ENCODE measurements at places on chromosomes 6 and 20.

DNA sequence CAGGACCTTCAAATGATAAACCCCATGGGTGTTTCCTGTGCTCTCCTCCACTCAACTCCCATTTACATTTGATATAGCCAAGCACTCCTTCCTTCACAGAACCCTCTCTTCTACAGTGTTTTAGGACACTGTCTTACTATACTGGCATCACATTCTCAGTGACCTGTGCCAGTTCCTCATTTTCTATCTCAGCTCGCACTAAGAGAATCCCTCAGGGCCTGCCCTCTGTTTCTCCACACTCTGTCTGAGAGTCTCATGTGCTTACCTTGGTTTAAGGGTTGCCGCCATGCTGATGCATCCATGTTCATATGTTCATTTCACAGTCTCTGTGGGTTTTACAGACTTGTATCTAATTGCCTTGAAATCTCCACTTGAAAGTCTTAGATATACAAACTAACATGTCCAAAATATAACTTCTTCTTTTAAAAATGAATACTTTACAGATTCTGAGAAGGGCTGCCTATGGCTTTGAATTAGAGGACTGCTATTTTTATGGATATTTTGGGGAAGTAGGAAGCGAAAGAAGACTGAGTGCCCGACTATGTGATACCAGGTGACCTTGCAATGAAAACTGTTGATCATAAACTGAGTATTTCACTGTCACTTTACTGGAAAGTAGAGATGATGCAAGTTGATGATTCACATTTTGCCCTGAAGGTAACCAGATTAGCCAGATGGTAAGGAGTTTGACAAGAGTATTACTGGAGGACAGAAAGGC is 153.1 kb upstream of the SIM1 start:
- DNase-seq: no peak

GRCh38 chr6:87197547-87197946 is 42.2 kb downstream of the ZNF292 start:
- DNase-seq: no peak

- DNase-seq: no peak
Measured at GRCh38 chr6:22732176-22732970, 163.0 kb downstream of the HDGFL1 start.

- DNase-seq: no peak
Measured at GRCh38 chr6:138882369-138883017, 86.6 kb downstream of the ECT2L start.

DNA sequence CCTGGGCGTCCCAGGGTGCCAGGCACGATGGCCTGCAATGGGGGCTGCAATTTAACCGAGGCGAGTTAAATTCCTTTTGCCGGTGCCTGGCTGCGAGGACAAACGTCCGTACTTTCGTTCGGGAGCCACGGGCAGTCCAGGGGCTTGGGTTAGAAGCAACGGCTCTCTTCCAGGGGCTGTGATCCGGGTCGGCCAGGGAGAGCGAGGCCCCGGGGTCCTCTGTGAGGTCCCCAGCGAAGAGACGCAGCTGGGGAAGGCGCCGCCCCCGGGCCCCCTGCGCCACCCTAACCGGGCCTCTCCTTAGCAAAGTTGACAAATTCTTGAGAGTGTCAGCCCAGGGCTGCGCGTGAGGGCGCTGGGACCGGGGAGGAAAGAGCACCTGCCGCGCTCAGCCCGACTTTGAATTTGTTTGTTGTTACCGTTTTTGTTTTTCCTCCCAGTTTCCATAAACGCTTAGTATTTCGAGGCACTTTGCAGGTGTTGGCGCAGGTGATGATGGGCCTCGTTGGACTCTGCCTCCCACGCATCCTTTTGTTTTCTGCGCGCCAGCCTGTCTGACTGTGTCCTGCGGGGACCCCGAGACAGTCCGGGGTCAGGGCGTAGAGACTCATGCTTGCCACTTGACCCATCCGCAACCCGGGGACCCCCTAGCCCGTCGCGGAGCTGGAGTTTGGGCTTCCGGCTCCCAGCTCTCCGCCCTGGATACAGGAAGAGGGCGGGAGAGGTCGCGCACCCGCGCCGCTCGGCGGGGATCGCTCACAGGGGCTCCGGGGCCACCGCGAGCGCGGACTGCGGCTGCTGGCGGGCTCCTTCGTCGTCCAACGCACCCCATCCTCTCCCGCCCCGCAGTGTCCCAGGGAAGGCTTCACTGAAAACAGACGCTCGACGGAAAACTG is 5.8 kb downstream of the OLIG3 start:
- DNase-seq: no peak

- DNase-seq: no peak
Measured at GRCh38 chr6:145263778-145264211, 471.5 kb downstream of the EPM2A start.

DNA sequence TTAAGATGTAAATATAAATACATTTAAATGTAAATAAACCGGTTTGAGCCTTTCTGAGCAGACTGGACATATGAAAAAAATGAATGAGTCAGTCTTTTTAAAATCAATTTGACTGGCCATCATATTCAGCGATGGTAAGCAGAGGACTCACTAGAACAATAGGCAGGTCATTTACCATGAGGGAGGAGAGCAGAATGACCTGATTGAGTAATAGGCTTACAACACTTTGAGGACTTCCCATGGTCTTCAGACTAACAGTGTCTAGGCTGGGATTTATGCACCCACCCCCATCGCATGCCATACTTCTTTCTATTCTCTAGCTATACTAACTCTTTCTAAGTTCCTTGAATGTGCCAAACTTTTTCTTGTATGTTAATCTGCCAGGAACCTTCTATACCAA is 241.9 kb upstream of the RAB32 start:
- DNase-seq: no peak

DNA sequence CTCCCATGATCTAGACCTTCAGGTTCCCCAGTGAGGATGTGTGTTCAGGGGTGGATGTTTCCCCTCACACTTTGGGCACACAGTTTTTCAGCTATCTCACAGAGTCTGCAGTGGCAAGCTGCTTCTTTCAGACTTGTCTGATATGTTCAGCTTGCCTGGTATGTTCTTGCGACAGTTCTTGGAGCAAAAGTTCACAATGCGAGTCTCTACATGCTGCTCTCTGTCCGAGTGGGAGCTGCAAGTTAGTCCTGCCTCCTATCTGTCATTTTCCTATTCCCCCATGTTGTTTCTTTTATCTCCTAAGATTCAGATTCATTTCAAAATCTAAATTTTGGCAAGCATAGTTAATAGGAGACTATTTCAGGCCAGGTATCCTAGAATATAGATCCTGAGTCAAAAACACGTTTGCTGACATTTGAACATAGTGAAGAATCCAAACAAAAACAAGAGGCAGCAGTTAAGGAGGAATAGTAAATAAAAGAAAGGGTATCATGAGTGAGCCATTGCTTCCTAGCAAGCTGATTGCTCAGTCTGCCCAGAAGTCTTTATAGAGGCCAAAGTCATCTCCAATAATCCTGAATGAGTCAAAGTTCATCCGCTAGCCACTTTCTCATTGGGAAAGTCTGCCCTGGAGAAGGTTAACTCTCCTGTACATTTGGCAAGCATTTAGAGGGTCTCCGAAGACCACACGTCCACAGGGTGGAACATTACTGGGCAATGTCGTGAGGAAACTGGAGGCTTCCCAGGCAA is 140.2 kb upstream of the MOCS1 start:
- no peak for DNase-seq

DNA sequence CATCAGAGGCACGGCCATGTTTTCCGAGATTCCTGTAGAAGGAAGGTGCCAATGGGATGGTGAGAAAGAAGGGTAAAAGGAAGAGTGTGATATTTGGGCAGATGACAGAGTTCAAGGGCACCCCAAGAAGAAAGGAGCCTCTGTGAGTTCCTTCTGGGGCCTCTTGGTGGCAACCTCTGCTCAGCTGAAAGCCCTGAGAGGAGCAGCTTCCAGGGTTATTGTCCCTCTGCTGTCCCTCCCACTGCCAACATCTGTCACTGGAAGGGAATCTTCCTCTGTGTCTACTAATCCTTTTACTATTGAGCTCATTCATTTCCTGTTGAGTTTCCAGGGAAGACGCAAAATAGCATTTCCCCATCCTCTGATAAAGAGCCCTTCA is 40.0 kb upstream of the KCNK16 start:
- no peak for DNase-seq

DNA sequence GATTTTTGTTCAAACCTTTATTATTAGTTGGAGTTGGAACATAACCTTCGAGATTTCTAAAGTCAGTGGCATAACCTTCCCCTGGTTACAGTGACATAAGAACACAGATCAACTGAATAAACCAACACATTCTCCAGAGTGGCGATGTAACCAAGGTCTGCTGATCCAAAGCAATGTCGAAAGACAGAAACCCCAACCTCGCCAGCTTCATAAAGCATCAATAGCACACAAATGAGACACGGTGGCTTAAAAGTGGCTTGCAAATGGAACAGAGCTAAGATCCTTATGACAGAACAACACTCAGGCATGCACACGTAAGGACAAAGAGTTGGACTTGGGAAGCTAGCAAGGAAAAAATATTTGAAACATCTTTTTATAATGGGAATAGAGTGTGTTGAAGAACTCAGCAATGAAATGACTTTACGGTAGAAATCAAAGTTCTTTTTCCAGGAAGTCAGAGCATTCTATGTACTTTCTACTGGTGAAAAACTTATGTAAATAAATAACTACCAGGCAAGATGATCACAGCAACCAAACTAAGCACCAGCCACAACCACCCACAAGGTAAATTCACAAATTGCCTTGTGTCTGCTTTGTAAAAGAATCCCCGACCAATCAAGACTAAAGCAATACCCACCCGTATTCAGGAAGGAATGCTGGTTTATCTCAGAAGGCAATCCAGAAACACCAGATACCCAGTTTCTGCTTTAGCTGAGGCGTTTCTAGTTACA is 61.0 kb upstream of the NHSL1 start:
- no peak for DNase-seq

DNA sequence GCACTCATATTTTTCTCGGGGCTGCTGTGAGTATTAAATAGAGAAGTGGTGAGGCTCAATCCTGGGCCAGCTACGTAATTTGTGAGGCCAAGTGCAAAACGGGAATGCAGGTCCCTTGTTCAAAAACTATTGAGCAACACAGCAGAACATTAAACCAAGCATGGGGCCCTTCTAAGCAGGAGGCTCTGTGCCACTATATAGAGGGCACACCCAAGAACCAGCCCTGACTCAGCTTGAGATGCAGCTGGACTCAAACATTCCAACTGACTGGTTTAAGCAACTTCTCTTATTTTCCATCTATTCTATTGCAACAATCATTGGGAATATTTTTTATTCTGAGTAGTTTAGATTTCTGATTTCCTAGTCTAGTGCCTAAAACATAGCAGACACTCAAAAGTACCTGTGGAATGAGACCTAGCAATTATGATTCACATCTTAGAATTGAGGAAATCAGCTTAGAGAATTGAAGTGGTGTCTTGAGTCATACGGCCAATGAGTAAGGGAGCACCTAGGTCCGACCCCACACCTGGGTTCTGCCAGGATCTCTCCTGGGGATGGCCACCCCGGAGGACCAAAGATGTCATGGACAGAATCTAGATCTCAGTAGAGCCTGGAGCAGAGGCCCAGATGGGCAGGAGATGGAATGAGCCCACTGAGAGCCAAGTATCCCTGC is 1.3 kb downstream of the SIRPB2 start:
- no peak for DNase-seq

DNA sequence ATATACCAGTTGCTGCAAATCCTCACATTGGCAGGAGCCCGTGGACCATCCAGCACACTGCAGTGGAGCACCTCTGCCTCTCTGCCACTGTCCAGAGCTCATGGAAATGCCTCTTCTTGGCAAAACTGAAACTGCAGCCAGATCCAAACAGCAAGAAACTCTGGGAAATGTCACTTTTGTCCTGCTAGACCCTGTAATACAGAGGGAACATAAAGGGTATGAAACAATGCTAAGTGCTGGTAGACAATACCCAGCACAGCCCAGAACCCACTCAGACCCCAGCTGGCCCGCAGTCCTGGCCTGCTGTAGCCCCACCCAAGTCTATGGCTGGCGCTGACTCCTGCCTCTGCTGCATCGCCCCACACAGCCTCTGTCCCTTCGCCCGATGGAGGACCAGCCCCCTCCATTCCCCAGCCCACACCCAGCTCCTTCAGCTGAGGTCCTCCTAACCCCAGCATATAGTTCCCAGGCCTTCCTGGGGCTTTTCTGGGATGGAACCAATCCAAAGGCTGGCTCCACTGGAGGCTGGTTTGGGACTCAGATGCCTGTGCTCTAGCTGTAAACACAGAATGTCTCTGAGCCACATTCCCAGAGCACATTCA is 242.5 kb downstream of the LRFN2 start:
- no peak for DNase-seq

GRCh38 chr20:62836967-62837490 is 20.2 kb downstream of the COL9A3 start:
- DNase-seq: no peak

DNA sequence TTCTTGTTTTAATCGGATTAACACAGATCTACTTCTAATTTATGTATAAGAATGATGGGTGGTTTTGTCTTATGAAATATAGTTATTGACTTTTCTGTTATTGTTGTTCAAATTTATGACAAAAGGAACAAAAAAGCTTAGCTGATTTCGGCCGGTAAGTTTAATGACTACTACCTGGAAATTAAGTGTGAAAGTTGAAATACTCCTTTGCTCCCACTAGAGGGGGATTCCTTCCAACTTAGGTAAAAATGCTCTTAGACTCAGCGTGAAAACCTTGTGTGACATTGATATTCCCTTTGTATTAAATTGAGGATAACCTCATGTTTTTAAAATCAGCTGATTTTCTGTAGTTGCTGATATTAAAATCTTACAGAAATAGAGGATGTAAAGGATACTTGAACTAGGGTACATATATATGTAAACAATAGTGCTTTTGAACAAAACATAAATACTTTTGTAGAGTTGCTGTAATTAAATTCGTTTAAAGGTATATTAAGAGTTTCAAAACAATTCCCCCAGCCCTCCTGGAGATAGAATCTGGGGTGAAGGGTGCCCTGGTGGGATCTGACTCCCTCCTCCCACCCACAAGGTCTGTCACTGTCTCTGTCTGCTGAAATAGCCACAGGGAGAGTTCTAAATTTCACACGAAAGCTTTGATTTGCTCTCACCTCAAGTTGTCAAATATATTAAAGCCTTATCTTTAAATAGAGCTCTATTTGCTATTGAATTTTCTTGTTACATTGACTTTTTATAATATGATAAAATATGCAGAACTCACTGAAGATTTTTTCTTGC is 257.5 kb downstream of the ARID1B start:
- no peak for DNase-seq
